ENCODE measurements at places on chromosomes 11 and 22.

- DNase-seq: no peak
Observed at GRCh38 chr22:37266581-37267134, 15.7 kb upstream of the CYTH4 start.

GRCh38 chr11:110123003-110123402 lies 29.8 kb downstream of the ZC3H12C start:
- no peak for DNase-seq

GRCh38 chr11:120819437-120820365 lies 204.2 kb upstream of the TBCEL start:
- no peak for DNase-seq

- no peak for DNase-seq
Observed at GRCh38 chr11:91804042-91804441, 420.6 kb upstream of the FAT3 start.

- DNase-seq: no peak
Observed at GRCh38 chr11:7548659-7549274, 35.0 kb downstream of the PPFIBP2 start.

- no peak for DNase-seq
Observed at GRCh38 chr11:1006762-1007161, 29.8 kb downstream of the MUC6 start.

DNA sequence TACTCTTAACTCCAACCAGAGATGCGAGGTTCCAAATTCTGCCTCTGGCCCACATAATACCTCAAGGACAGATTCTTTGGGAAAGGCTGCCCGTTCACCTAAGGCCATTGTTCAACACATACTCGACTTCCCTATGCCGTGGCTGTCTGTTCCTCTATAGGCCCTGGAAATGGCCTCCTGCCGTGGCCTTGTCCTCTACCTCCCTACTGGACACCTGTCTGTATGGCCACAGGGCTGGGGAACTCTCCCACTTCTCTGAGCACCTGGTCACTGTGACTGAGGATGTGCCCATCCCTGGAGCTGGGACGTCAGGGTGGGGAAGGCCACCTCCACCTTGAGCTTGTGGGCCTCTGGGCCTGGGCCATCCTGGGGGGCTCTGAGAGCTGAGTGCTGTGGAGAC lies 340.5 kb upstream of the B3GAT1 start:
- DNase-seq: no peak

Measured in stimulated activated CD4-positive, alpha-beta T cell treated with anti-CD3 and anti-CD28 coated beads, Interleukin-1b, Interleukin-23, amount 100 ng/mL, for 24 hours (primary cell).